DND-41 (cell line): ENCODE measurements at places on chromosomes 11 and 22.

DNA sequence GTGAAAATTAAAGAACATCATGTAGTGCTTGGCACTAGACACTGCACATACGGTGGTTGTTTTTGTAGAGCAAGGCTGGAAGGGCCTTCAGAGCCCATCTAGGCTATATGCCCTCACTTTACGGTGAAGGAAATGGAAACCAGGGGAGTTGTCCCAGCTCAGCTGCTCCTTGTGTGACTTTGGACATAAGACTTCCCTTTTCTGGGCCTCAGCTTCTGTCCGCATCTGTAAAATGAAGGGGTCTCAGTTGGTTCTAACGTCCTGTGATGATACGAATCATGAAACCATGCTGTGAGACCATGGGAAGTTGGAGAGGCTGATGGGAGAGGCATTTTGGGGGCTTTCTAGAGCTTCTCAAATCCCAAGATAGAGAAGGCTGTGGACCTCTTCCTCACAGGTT lies 4.7 kb downstream of the KCNE3 start:
- no peak for DNase-seq

- DNase-seq = no peak
These were observed 21.6 kb downstream of the GPR83 start for GRCh38 chr11:94379613-94380012.

DNA sequence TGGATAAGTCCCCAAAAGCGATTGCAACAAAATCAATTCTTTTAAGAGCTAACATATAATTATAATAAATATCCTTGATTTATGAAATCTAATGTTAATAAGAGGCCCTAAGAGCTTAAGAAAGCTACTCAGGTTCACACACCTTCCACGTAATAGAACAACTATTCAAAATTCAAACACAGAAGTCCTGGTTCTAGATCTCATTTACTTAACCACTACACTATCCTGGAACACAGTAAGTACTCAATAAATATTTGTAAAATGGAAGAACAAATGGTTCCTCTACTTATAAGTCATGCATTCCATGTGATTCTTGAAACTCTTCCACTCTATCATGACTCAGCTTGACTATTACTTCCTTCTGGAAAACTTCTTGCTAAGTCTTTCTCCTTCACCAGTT lies 268.2 kb downstream of the FAM181B start:
- no peak for DNase-seq

- DNase-seq = no peak
These were observed 57.5 kb upstream of the RBFOX2 start for GRCh38 chr22:36086170-36086490.

GRCh38 chr11:14902650-14903350 lies 10.8 kb upstream of the CYP2R1 start:
- DNase-seq = no peak

GRCh38 chr22:45064313-45065278 lies 54.8 kb upstream of the PHF21B start:
- peak; percentile 23 for DNase-seq

GRCh38 chr11:6403539-6403938 lies 13.3 kb downstream of the SMPD1 start:
- DNase-seq = no peak

DNA sequence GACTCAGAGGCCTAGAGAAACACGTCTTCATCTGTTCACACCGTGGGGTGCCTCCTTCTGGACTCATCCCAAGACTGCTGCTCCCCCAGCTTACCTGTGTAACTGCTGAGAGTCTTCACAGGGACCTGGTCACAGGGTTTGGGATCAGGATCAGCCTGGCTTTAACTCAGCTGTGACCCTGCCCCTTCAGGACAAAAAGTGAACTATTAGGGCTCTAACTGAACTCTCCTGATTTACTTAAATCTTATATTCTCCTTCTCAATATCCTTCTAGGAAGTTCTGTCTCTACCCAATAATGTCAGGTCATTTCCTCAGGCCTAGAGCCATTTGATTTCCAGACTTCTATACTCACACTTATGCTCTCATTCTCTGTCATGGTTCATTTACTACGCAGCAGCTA lies 108.4 kb downstream of the ZNF280B start:
- DNase-seq = no peak

GRCh38 chr11:125381499-125382044 lies 114.5 kb downstream of the FEZ1 start:
- DNase-seq = no peak

- DNase-seq = no peak
These were observed 60.0 kb downstream of the PKNOX2 start for GRCh38 chr11:125224391-125225021.

GRCh38 chr22:39654131-39654926 lies 83.8 kb downstream of the CACNA1I start:
- DNase-seq = no peak

GRCh38 chr11:119108146-119108856 lies 1.2 kb downstream of the C2CD2L start:
- peak; percentile 65 for DNase-seq

DNA sequence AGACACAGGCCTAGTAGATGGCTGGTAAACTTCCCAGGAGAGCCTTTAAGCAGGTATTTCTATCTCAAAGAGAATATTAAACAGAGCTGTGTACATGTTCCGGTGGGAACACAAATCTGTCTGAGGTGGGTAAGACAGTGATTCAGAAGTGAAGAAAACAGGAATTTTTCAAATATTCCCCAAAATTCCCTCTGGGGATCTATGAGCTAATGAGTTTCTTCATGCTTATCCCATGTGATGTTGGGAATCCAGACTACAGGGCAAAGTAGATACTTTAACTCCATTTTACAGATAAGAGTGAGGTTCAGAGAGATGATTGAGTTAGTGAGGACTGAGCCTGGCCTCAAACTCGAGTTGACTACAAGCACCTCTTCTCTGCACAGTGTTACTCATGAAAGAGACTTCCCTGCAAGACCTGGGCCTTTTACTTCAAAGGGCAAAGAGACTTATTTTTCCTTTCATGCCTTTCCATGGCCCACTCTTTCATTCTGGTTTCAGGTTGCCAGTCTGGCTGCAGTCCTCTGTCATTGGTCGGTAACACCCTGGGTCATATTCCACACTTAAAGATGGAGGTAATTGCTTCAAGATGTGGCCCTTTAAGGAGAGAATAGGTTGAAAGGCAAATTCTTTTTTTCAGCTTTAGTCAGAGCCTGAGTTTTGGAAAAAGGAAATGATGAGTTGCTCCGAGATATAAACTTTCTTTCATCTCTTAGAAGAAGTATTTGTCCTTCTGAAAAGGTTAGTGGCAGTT lies 70.1 kb downstream of the CYB5R2 start:
- DNase-seq = no peak

- no peak for DNase-seq
These were observed 23.1 kb downstream of the MRGPRG start for GRCh38 chr11:3195251-3196160.

DNA sequence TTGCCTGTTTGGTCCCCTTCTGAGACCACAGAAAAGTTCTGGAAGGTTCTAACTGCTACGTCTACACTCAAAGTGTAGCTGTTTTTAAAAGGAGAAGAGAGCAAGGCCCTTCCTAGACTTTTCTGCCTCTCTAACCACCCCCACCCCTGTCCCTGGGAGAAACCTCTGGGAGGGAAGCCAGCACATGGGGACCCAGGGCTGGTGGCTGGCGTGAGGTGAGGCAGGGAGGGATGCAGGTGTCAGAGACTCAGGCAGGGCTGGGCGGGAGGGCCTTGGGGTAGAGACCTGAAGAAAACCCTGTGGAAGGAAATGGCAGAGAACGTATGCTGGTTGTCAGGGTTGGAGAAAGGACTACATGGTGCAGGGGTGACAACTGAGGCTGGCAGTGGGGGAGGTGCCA lies 26.7 kb downstream of the ARRB1 start:
- DNase-seq = no peak

DNA sequence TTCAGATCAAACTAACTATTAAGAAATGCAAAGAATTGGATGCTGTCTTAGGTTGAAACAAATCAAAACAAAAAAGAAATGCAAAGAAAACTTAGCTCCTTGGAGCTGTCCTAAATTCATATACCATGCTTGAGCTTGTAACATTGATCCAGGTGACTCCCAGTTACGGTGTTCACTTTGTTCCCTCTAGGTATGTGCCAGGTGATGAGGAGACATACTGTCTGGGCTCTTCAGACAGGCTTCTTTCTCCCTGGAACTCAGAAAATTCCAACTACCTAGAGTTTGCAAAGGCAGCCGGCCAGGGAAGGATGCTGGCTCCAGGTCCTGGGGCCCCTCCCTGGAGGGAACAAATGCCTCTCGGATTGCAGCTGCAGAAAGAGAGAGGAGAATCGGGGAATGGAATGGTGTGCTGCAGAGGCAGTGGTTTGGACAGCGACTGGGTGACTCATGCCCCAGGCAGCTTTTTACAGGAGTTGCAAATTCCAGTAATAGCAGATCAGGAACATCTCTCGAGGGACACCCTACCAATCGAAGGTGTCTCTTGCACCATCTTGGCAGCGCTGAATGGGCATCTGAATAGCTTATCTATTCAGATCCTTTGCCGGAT lies 12.3 kb upstream of the ASPHD2 start:
- no peak for DNase-seq

GRCh38 chr22:30211124-30211820 lies 35.3 kb downstream of the LIF start:
- no peak for DNase-seq

- DNase-seq = no peak
These were observed 264.2 kb downstream of the INSC start for GRCh38 chr11:15378941-15379340.
